ENCODE measurements at places on chromosomes 1 and 21.

DNA sequence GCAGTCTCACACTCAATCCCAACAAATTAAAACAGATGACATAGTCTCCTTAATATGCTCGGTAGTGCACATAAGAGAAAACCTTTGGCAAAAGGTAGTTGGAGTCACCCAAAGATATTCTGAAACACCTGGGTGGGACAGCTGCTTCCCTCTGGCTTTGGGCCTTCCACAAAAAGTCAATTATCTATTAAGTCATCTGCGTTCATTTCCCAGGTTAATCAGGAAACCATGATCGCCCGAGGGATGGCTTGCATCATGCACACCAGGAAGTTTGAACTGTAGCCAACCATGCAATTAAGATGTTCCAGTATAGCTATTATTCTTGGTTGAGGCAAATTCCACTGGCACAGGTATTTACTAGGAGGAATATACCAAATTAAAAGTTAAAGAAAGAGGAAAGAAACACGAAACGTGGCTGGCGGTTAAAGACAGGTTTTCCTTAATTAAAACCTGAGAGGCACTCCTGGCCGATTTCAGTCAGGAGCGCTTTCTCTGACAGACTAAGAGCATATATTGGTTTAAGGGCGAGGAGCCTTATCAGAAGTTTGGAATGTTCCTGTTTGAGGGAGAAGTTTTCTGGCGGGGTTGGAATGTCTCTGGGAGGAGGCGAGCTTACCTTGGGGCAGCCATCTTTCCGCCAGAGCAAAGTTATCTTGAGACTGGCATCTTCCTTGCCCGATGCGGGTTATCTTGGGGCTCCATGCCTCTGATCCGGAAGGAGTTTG lies 19.9 kb downstream of the CLDN17 start:
- DNase-seq: no peak

GRCh38 chr1:175871647-175872046 lies 128.3 kb upstream of the TNR start:
- DNase-seq: no peak

DNA sequence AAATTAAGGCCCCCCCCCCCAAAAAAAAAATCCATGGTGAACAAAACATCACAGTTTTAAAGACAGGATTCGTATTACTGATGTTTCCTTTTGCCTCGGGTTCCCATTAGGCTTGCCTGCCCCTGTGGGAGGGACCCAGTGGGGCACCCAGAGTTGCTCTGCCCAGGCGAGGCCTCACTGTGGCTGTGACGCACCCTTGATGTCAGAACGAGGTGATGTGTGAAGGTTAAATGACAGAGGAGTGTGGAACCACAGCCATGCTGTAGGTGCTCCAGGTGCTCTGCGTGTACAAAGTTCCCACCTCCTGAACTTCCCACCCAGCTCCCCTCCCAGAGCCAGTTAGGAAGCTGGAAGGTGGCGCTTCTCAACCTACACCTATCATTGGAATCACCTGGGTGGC lies 37.9 kb downstream of the GRHL3 start:
- DNase-seq: no peak

DNA sequence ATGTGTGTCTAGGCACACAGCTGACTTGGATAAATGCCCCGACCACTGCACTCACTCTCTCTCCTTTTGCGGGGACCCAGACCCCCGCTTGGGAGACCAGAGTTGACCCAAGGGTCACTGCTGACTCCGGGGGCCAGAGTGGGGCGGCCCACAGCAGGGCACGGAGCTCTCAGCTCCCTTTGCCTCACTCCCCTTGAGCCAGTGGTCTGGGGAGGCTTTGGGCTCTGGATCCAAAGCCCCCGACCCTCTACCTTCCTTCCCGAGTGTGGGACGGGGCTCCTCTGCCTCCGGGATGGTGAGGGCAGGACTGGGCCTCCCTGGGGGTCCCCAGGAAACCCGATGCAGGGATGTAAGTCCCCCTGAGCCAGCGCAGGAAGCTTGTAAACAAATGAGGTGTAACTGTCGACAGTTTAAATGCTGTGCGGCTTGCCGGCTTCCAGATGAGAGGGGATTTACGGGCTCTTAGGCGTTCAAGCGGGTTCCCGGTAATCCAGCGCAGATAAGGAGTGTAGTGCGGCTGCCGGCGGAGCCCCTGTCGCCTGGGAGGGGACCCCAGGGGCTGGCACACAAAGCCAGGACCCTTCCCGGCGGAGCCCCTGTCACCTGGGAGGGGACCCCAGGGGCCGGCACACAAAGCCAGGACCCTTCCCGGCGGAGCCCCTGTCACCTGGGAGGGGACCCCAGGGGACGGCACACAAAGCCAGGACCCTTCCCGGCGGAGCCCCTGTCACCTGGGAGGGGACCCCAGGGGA lies 7.4 kb downstream of the ACTRT2 start:
- no peak for DNase-seq

DNA sequence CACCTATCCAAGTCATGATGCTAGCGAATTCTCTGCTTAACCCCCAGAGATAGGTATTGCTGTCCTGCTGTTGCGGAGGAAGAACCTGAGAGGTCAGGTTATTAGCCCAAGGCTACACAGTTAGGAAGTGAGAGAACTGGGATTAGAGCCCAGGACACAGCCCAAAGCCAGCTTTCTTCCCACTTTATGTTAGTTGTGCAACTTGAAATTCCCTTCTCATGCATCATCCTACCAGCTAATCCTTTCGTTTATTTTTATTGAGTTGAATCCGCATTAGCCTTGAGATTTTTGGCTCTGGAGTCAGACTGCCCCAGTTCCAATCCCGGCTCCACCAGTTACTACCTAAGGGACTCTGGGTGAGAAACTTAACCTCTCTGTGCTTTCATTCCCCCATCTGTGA lies 65.4 kb downstream of the PLEKHA6 start:
- DNase-seq: no peak

- DNase-seq: no peak
Measured at GRCh38 chr1:215888159-215888558, 321.1 kb downstream of the KCTD3 start.
